ENCODE measurements at places on chromosomes 3 and 15. TPM values are rescaled to one million over a fixed set of nuclear protein-coding genes. Genes with fewer than 3 reads are reported as not detected.

PRR20G gene
- total RNA-seq = not detected

TMEM45A gene
- 4.1 TPM for total RNA-seq

SMCO1 gene
- total RNA-seq = not detected

GRCh38 chr15:60788692-60789103 is 309.8 kb upstream of the ICE2 start:
- H3K4me3 ChIP-seq = no peak overlapping the region
- no peaks in the 10 kb centered on the region for H3K4me1 ChIP-seq
- no peak for DNase-seq
- H3K27ac ChIP-seq = no peak overlapping the region
- H3K27me3 ChIP-seq = no peaks in the 10 kb centered on the region
- H3K36me3 ChIP-seq = no peaks in the 10 kb centered on the region

DNA sequence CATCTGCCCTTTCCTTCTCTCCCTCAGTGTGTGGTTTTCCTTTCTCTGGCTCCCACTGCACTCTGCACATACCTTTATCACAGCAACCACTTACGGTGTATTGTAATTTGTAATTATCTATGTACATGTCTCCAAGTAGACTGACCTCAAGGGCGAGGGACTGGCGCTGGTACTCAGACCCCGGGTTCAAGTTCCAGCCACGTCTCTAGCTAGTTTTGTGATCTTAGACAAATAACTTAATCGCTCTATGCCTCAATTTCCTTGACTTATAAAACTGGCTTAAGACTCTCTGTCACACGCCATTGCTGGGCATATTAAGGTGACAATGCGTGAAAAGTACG is 607 bp upstream of the SENP2 start:
- no peaks in the 10 kb centered on the region for H3K27me3 ChIP-seq
- peak overlapping the region; percentile 96 for H3K4me3 ChIP-seq
- peaks cover 10% of the 10 kb centered on the region for H3K4me1 ChIP-seq
- DNase-seq = no peak

DNA sequence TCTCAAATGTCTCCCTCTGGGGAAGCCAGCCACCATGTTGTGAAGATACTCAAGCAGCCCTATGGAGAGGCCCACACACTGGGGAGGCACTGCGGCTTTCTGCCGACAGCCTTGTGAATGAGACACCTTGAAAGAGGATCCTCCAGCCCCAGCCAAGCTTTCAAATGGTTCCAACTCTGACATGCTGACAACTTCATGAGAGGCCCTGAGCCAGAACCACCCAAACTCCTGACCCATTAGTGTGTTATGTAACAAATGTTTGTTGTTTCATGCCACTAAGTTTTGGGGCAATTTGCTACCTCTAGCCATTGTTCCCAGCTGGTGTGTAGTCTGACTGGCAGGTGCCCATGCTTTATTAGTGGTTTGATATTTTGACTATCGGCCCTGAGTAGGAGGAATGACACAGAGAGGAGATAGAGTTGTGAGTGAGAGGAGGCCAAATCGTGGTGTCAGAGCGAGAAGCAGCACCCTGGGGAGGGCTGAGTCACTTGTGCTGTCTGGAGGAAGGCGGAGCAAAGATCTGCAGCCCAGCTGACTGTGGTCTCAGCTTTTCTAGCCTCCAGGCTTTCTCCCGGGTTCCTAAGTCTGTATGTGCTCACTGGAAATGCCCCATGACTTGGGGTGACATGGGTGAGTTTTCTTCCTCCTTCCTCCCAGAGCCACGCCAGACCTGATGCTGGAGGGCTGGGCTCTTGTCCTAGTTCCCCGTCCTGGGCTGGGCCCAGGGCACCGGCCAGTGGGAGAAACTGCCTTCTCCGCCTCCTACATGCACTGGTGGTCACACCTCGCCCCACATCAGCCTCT is 56.7 kb upstream of the BLM start:
- peaks cover 34% of the 10 kb centered on the region for H3K4me1 ChIP-seq
- H3K4me3 ChIP-seq = peak overlapping the region; percentile 68
- peak overlapping the region; percentile 86 for H3K27ac ChIP-seq
- peak; percentile 89 for DNase-seq
- H3K27me3 ChIP-seq = no peaks in the 10 kb centered on the region
